Kidney epithelial cell (primary cell): ENCODE measurements at places on chromosomes 5 and 9. TPM values are rescaled to one million over a fixed set of nuclear protein-coding genes. Genes with fewer than 3 reads are reported as not detected.
A peak's percentile ranks its signal among the peaks of the same experiment; 100 is the strongest.

DNA sequence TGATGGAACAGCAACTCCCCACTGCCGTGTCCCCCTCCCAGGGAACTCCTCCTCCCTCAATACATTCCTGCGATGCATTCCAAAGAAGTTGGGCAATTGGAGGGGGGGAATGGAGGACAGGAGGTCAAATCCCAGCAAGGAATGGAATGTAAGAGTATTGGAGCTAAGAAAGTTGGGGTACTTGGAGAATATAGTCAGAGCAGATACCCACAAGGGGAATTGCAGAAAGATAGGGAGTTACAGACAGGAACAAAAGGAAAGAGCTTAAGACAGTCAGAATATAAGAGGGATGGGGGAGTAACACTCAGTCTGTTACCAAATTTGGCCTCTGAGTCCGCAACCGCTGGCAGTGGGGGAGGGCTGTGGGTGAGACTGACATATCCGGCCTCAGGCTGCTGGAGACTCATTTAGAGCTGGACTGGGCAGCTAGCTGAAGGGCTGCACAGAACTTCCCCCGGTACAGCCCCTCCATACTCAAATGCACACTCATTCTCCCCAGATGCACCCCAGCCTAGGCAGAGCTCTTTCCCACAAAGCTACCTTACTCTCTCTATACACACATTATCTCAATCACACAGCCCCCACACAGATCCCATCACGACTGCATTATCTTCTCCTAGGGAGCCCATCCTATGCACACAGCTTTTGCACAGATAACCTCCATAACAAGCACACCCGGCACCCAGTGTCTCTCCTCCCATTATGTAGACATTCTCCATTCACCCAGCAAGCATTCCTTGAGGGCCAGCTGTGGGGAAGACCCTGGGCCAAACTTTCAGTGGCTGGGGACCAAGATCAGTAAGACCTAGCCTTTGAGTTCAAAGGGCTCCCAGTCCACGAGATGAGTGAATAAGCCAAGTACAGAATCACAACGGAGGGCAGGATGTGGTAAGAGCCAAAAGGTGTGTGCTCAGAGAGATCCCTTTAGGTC is 3.7 kb downstream of the TLN1 start:
- DNase-seq: peak; percentile 63

Gene GLRA1
- total RNA-seq: not detected in 2 replicates

Gene DBH
- not detected in 2 replicates for total RNA-seq

DNA sequence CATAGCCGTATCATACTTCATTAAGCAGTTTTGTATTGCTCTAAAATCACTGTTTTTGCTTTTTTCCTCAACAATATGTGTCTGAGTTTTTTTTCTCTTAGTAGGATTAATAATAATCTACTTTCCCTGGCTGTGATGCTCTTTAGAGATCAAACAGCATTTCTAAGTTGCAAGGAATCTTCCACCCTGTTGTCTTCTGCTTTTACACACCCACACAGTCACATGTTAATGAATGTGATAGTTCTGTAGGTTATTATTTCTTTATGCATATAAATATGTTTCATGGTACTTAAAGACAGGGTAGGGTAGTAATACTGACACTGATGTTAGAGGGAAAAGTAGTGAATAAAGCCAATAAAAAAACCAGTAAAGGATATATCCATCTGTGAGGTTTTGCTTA is 29.3 kb downstream of the SLC44A1 start:
- no peak for DNase-seq

Gene DDX4
- not detected in 2 replicates for total RNA-seq

Gene FAM221B
- total RNA-seq: not detected in 2 replicates

- DNase-seq: no peak
Observed at GRCh38 chr5:43154469-43154868, 33.8 kb downstream of the ZNF131 start.

Gene GABRA1
- total RNA-seq: not detected in 2 replicates

DNA sequence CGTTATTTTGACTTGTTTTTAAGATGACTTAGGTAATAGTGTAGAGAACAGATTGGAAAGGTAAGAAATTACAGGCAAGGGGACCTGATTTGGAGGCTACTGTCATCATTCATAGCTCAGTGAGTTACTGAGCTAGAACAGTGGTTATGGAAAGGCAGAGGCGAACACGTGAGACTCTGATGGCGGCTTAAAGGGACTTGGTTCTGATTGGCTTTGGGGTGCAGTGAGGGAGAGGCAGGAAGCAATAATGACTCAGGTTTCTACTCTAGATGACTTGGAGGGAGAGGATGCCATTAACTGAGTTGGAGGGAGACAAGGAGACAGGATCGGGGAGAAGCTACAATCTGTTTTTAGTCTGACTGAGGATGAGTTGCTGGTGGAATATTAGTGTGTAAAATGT is 3.0 kb downstream of the F2RL2 start:
- DNase-seq: no peak

DNA sequence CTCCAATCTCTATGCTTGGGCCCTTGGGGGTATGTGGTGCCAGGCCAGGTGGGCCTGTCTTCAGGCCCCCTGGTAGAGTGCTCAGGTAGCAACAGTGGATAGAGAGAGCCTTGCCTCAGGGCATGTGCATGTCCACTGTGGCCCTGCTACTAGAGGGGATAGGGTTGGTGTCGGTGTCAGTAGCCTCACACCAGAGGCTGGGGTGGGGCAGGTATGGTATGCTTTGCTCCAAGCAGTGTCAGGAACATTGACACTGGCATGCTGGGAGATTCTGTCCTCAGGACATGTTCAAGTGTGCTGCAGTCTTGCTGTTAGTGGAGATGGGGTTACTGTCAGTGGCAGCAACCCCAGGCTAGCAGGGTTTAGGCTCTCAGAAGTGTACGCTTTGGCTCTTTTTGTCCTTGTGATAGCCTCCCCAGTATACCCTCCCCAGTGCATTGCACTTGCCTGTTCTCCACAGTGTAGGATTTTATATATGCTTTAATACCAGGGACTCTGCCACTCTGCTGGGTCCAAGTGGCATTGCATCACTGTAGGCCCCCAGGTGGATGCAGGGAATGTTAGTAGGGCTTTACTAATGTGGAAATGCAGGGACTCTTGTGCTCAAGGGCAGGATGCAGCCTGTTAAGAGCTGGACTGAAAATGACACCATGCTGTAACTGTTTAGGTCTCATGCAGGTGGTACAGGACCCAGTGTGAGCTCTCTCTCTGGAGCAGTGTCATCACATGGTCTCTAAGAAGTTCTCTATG is 21.6 kb downstream of the RIC1 start:
- DNase-seq: no peak

- peak; percentile 18 for DNase-seq
Observed at GRCh38 chr5:169548315-169548714, 35.3 kb upstream of the SPDL1 start.

Gene CDH6
- total RNA-seq: 66.2 and 71.7 TPM in 2 replicates

Gene TMEFF1
- total RNA-seq: 15.7 and 23.4 TPM in 2 replicates

Gene FCN2
- total RNA-seq: not detected in 2 replicates

DNA sequence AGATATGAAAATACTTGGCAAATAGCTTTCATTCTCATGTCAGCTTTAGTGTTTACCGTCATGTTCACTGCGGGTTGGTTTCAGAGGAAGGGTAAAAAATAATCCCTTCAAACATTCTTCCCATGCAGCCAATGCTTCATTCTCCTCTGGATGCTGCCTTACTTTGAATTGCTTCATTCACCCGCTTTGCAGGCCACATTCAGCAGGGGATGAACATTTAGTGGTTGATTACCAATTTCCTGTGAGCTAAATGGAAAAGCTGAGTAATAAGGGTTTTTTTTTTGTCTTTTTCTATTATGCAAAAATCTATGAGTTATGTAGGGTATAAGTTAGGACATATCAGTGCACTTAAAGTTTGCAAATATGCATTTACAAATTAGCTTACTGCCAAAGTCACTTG is 96.3 kb upstream of the MEF2C start:
- no peak for DNase-seq

GRCh38 chr5:97728920-97729319 is 545.9 kb upstream of the RIOK2 start:
- DNase-seq: no peak

Gene APBA1
- 1.1 and 1.8 TPM in 2 replicates for total RNA-seq

DNA sequence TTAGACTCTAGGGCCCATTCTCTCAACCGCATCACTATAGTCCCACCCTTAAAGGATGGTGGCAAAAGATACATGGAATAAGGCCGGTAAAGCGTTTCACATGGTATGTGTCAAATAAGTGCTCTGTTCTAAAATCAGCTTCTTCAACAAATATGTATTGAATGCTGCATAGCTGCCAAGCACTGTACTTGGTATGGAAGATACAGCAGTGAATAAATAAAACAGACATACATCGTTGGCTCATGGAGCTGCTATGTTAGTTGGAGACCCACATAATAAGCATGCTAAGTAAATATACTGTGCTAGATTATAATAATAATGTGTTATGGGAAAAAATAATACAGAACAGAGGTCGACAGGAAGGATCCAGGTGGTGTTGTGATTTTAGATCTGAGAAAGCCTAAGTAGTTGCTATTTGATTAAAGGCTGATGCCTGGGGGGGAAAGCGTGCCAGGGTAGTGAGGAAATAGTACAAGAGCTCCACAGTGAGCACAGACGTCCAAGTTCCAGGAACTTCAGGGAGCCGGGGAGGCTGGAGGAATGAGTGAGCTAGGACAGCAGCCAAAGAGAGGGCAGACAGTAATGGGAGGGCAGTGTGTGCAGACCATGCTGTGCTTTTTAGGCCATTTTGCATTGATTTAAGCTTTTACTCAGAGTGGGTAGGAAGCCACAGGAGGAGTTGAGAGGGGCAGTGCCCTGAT is 93.7 kb downstream of the JAKMIP2 start:
- DNase-seq: no peak

- peak; percentile 66 for DNase-seq
Observed at GRCh38 chr5:110386782-110387181, 339.7 kb downstream of the TMEM232 start.

DNA sequence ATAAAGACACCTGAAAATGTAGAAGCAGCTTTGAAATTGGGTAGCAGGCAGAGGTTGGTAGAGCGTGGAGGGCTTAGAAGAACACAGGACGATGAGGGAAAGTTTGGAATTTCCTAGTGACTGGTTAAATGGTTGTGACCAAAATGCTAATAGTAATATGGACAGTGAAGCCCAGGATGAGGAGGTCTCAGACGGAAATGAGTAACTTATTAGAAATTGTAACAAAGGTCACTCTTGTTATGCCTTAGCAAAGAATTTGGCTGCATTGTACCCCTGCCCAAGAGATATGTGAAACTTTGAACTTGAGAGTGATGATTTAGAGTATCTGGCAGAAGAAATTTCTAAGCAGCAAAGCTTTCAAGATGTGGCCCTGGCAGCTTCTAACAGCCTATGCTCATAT is 382.5 kb downstream of the KCNN2 start:
- DNase-seq: no peak

- DNase-seq: no peak
Observed at GRCh38 chr9:97981846-97982682, 1.1 kb upstream of the ANP32B start.

DNA sequence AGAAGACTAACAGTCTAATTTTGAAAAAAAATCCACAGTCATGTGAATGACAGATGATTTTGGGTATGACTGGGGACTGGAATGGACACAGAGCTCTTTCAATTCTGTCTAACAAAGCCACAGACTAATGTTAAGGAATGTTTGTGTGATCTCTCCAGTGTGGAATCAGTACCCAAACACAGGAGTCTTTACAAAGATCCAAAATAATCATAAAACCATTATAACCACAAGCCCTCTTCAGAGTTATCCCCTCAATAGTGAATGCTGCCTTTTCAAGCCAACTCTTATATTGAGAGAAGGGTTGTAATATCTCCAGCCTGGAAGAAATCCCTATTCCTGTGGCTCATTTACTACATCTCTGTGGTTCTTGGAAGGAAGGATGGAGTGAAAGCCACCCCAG is 552.0 kb upstream of the CLINT1 start:
- no peak for DNase-seq
